Regular cardiac myocyte (primary cell): ENCODE measurements at places on chromosomes 12 and 14. TPM values are rescaled to one million over a fixed set of nuclear protein-coding genes. Genes with fewer than 3 reads are reported as not detected.

The MYO1H gene
- not detected in 2 replicates for total RNA-seq

The SPIC gene
- not detected in 2 replicates for total RNA-seq

The MGST1 gene
- 54.4 and 104 TPM in 2 replicates for total RNA-seq

The SDR9C7 gene
- not detected in 2 replicates for total RNA-seq

The DIO2 gene
- 6.8 and 27.0 TPM in 2 replicates for total RNA-seq

The PTPRB gene
- 15.9 and 25.7 TPM in 2 replicates for total RNA-seq

The C1QL4 gene
- 0.28 and 0.38 TPM in 2 replicates for total RNA-seq

The POTEM gene
- total RNA-seq, result not detected in 2 replicates

The C12orf75 gene
- total RNA-seq, result 41.4 and 61.9 TPM in 2 replicates

The RNF212B gene
- total RNA-seq, result not detected in 2 replicates

The GTF2H3 gene
- total RNA-seq, result 60.0 and 60.9 TPM in 2 replicates

The BCL11B gene
- under 0.01 TPM in 1 of 2 replicates, not detected in the other for total RNA-seq

The REC8 gene
- total RNA-seq, result 0.56 and 0.77 TPM in 2 replicates

The ASPG gene
- not detected in 2 replicates for total RNA-seq

The DHRS2 gene
- under 0.01 and 0.19 TPM in 2 replicates for total RNA-seq

The CMTM5 gene
- 0.28 and 0.58 TPM in 2 replicates for total RNA-seq

The NTN4 gene
- 153 and 362 TPM in 2 replicates for total RNA-seq

The APOF gene
- total RNA-seq, result not detected in 2 replicates

The KRT77 gene
- total RNA-seq, result not detected in 2 replicates

The HEBP1 gene
- total RNA-seq, result 10.0 and 15.2 TPM in 2 replicates

The CLEC4C gene
- not detected in 2 replicates for total RNA-seq

The BRAP gene
- total RNA-seq, result 15.1 and 20.9 TPM in 2 replicates

The MMAB gene
- 15.8 and 19.2 TPM in 2 replicates for total RNA-seq
